ENCODE measurements at places on chromosomes 11 and 22.

- DNase-seq: no peak
Observed at GRCh38 chr11:21911061-21911460, 281.8 kb upstream of the ANO5 start.

DNA sequence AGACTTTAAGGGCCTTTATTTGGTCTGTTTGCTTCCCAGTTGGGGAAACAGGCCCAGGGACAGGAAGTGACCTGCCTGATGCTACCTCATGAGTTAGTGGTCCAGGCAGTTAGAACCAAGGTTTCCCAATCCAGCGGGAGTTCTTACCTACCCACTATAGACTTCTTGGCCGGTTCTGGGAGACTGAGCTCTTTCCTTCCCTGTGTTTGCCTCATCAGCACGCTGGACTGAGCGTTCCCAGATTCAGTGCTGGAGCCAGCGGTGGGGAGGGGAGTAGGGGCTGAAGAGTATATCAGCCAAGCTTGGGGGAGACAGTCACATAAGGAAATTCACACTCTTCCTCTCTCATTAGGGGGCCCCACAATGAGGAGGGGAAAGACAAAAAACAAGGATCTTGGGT, 27.1 kb downstream of the TIMP3 start:
- DNase-seq: no peak

DNA sequence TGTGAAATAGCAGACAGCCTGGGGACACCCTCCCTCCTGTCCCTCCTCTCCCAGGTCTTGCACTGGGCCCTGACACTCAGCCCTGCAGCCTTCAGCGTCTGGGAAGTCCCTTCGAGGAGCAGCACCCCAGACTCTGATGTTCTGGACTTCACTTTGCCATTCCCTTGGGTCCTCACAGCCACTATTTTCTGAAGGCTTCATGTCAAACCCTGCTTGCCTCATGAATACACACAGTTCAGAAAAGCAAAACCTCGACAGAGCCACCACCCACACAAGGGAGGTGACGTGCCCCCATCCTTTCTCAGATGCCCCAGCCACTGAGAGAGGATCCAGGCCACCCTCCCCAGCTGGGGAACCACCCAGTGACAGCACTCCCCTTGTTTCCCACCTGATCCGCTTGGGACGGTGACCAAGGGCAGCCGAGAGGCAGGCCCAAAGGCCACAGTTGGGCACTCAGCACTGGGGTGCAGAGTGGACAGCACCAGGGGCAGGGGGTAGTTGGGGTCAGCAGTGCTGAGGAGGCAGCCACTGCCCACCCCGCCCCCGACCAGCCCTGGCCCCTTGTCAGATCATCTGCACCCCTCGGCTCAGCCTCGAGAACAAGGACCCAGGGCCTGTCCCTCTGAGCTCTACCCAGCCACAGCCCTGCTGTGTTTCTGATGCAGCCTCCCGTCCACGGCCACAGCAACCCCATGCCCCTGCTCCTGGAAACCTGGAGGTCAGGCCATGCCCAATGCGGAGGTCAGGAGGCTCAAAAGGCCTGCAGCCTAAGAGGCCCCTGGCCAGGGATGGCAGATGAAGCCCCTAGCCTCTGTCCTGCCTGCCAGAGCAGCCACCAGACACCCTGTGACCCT, 3.1 kb upstream of the TNNT3 start:
- DNase-seq: no peak

- no peak for DNase-seq
Observed at GRCh38 chr22:36103891-36104290, 56.7 kb downstream of the APOL3 start.

GRCh38 chr11:124874571-124875255, 9.5 kb downstream of the ROBO3 start:
- no peak for DNase-seq

GRCh38 chr22:49592780-49593501, 234.7 kb downstream of the BRD1 start:
- no peak for DNase-seq

GRCh38 chr11:69985641-69986439, 92.3 kb upstream of the ANO1 start:
- DNase-seq: no peak

- no peak for DNase-seq
Observed at GRCh38 chr22:27201741-27202140, 544.4 kb downstream of the MIAT start.

DNA sequence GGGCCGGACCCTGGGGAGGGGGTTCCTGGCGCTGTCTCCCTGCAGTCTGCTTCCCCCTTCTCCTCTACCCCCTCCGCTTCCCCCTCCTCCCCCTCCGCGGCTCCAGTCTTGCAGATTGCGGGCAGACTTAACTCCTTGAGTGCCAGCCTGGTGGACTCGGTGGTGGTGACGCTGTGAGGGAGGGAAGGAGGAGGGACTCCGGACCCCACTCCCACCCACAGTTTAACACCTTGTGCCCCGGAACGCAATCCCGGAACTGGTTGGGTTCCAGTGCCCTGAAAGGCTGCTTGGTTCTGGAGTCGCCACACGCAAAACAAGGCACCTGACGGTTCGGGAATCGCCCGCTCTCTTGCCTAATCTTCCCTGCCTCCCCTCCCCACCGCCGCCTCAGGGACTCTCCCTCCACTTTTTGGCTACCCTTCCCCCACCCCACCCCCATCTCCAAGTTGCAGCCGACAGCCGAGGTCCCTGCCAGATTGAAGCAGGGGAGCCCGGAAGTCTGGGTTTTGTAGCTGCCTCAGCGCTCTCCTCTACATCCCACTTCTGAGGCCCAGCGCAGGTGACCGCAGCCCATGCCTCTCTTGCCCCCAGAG, 3.9 kb upstream of the BCL9L start:
- DNase-seq: no peak

DNA sequence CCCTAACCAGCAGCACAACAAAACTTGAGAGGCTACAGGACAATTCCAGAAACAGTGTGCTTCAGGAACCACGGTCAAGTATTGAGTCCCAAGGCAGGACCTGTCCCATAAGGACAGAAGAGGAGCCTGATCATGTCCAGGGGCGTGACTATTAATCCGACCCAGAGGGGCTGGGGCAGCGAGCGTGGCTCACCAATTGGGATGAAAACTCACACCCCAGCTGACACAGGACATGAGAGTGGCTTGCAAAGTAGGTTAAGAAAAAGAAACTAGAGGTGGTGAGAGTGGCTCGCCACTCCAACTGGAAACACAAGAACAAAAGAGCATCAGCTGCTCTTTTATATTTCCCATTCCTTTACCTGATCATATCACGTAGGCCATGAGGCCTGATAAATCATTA, 16.0 kb upstream of the FEZ1 start:
- DNase-seq: no peak

DNA sequence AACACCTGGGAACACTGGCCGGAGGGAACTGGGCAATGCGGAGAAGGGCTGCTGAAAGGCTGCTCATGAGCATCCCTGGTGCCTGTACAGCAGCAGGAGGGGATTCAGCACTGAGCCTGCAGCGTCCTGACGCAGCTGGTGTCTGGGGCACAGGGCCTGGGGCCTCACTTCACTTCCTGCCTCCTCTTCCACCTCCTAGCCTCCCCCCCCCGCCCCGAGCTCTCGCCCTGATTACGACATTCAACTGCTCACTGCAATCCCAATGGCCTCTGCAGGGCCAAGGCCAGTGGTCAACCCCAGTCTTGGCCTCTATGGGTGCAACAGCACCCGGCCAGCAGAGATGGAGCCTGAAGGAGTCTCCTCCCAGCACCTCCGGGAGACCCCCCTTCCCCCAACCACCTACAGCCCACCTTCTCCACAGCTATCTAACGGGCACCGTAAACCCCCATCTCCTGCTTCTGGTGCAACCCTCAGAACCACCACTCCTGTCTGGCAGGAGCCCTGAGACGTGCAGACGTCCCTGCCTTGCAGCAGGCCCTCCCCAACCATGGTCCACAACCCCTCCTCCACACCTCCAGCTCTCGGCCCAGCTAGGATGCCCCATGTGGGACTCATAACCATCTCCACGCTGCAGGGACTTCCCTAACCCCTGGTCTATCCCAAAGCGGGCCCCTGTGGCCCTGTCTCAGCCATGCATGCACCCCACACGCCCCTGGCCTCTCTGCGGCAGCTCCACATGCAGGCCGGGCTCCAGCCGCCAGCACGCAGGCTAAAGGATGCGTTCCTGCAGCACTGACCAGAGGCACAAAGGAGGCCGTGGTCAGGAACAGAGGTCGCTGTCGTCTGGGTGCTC, 38.2 kb downstream of the BRD1 start:
- DNase-seq: no peak

DNA sequence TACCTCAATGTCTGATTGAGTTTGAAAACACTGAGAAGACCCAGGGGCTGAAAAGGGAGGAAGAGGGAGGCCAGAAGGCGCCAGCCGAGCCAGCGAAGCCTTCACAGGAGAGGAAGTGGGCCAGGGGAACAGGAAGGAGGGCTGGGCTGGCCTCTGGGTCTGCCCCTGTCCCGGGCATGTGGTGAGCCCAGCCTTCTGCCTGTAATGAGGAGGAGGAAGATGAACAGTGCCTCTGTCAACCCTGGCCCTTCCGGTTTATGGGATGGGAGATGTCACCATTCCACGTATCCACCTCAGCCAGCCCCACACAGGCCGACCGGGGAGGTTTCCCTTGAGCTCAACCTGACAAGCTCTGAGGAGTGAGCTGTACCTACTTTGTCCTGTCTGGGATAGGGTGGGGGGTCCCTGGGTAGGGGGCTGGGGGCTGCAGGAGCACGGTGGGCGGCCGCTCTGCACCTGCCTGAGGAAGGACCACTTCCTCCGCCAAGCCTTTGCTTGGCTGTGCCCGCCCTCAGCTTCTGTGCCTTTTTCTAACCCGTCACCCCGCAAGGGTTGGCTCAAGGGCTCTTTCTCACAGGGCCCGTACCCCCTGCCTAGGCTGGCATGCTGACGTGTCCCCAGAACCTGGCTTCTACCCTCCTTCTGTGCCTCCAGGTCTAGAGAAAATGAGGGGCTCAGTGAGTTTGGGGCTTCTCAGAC, 2.0 kb downstream of the PARVG start:
- no peak for DNase-seq

DNA sequence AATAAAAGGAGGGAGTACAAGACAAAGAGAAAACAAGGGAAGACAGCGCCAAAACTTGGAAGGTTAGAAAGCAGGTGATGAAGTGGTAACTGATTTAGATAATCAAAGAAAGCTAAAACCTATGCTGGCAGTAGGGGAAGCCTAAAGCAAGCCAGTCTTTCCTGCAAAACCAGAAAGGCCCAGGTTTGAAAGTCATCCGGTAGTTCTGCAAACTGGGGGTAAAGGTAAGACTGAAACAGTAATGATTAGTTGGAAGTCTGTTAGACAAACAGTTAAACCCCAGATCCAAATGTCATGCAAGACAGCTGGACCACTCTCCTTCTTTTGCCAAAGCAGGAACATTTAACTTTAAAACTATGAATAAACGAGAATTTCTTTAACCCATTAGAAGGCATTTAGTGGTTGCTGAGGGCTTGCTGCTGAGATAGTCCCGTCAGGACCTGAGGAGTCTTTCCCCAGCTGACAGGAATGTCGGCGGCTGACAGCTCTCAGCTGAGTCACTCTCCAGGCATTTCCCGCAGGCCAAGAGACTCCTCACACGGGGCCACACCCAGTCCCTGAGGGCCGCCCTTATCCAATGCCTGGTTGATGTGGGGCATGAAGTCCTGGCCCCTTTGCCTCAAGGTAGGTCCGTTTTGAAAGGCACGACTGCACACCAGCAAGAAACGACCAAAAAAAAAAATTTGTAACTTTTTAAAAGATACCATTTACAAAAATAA, 36.3 kb upstream of the CFAP300 start:
- no peak for DNase-seq

- DNase-seq: no peak
Observed at GRCh38 chr11:43567396-43567975, 113.1 kb upstream of the HSD17B12 start.

DNA sequence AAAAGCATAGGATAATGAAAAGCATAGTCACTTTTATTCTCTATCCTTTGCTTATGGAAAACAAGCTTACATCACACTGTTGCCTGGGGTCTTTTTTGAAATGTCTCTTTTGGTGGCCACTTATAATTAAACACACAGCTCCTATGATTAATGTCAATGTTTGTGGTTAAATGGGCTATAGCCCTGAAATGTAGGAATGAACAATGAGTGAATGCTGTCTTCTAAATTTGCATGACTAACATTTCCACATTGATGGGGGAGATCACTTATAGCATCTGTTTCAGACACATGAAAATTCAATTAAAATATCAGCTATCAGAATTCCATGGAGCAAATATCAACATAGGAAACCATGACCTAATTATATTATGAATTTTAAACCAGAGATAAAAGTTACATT, 171.4 kb upstream of the FAT3 start:
- DNase-seq: no peak
